ENCODE measurements at places on chromosomes 6 and 20. TPM values are rescaled to one million over a fixed set of nuclear protein-coding genes. Genes with fewer than 3 reads are reported as not detected.
A peak's percentile ranks its signal among the peaks of the same experiment; 100 is the strongest.

The ADGRB3 gene
- 1.5 TPM for total RNA-seq

DNA sequence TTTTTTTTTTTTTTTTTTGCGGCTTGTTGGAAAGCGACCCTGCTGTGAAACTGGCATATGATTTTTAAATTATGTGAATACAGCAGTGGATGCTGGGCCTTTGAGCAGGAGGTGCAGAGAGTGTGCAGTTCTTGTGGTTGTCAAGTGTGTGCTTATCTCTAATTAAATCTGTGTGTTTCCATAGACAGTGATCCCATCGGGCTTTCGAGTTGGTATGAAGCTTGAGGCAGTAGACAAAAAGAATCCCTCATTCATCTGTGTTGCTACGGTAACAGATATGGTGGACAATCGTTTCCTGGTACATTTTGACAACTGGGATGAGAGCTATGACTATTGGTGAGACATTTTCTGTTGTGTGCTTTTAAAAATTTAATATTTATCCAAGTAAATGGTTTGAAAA is 52.4 kb downstream of the L3MBTL3 start:
- DNase-seq: no peak

GRCh38 chr6:93604951-93605350 is 185.6 kb upstream of the EPHA7 start:
- DNase-seq: no peak

- DNase-seq: peak; percentile 65
Measured at GRCh38 chr6:17281100-17281496, at the start of gene RBM24. TSS of gene RBM24 (plus strand) at chr6:17281361. CDS start at chr6:17281582, 221 bp downstream.

DNA sequence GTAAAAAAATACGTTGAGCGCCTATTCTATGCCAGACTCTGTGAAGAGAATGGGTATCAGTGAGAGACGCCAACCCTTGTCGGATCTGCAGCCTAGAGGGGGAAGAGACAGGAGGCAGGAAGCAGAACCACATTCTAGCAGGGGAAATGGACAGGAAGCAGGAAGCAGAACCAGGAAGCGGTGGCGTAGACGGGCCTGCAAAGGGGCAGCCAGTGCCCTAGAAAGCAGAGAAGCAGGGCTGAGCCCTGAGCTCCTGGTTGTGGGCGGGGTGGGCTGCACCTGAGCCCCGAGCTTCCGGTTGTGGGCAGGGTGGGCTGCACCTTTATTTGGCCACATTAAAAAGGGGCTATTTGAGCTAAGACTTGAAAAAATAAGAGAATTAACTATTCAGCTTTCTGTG is 71.9 kb downstream of the FAM120B start:
- peak; percentile 47 for DNase-seq

DNA sequence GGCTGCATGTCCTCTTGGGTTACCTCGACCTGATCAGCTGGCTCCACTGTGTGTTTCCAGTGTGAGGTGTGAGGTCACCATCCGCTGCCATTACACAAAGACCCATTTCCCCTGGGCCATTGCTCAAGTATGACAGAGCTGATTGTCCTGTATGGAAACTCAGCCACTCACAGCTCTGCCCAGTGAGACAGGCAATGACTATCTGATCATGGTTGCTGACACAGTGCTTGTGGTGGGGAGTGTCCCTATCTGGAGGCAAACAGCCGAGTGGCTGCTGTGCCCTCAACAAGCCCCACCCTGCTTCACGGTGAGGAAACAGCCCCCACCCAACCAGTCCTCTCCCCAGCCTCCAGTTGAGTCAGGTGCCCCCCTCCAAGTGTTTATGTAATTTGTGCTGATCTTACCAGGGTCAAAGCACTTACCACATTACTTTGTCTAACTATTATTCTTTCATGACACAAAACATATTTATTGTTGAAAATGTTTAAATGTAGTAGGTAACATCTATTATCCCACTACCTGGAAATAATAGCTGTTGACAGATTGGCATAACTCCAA is 11.7 kb upstream of the MAPK13 start:
- DNase-seq: no peak

All from right cardiac atrium (tissue), 5 donors.